ENCODE measurements at places on chromosomes 4 and X. TPM values are rescaled to one million over a fixed set of nuclear protein-coding genes. Genes with fewer than 3 reads are reported as not detected.

DNA sequence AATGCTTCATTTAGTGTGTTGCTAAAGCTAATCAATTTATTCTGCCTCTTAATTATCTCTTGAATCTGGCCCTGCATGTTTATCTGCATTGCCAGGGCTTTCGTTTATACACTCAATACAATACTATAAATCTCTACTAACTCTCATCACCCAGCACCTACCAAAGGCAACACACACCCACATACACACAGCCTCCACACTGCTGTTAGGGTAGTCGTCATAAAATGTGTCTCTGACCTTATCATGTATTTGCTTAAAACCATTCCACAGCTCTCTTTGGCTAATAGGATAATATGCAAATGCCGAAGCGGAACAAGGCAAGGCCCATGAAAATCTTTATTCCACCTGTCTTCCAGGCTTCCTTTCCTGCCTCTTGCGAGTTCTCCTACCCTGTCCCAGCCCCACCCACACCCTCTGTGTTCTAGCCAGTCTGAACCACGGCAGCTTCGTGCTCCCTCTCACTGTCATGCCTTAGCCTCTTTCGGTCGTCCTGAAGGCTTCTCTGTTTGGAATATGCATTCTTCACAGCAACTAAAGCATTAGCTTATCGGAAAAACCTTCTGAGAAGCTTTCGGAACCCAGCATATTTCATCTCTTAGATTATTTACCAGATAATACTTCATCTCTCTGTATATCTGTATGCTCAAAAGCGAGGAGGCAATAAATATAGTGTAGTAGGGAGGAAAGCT lies 333.5 kb downstream of the TENM3 start:
- no peaks in the 10 kb centered on the region for H3K36me3 ChIP-seq
- no peak overlapping the region for H3K27ac ChIP-seq
- DNase-seq, result no peak
- no peak overlapping the region for H3K4me3 ChIP-seq
- H3K27me3 ChIP-seq, result peaks cover 23% of the 10 kb centered on the region

- no peaks in the 10 kb centered on the region for H3K36me3 ChIP-seq
- H3K4me3 ChIP-seq, result no peak overlapping the region
- H3K27ac ChIP-seq, result no peak overlapping the region
- H3K27me3 ChIP-seq, result no peaks in the 10 kb centered on the region
- no peaks in the 10 kb centered on the region for H3K4me1 ChIP-seq
- no peak for DNase-seq
Measured at GRCh38 chr4:46459308-46459707, 69.4 kb upstream of the GABRA2 start.

GRCh38 chr4:34851411-34851810 lies 1392.9 kb downstream of the ARAP2 start:
- H3K4me1 ChIP-seq, result no peaks in the 10 kb centered on the region
- H3K36me3 ChIP-seq, result no peaks in the 10 kb centered on the region
- H3K27me3 ChIP-seq, result no peaks in the 10 kb centered on the region

The LRBA gene
- total RNA-seq, result 86.9 TPM

The DCHS2 gene
- total RNA-seq, result 0.21 TPM

The PNMA5 gene
- 0.07 TPM for total RNA-seq

The TGIF2LX gene
- total RNA-seq, result not detected
